ENCODE measurements at places on chromosomes 12 and 14.

DNA sequence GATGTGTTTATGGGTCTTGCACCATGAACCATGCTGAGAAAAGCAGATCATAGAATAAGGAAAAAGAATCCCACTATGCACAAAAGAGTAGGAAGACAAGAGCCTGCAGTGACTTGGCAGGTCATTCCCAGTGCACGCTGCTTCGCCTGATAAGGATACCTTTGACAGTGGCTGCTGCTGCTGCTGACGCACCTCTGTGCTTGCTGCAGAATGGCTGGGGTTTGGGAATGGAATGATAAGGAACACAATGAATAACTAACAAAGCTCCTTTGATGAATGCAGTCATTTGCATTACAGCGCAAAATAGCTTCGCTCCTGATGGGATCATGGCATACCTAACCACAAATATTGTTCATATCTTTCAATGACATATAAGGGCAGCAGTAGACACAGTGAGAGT is 278.7 kb downstream of the PDZRN4 start:
- DNase-seq, result no peak

GRCh38 chr12:56338308-56339157 is at the start of gene IL23A:
Gene IL23A, plus strand, starts transcription at chr12:56338884. Its CDS starts 161 bp downstream, at chr12:56339045.
- no peak for DNase-seq

DNA sequence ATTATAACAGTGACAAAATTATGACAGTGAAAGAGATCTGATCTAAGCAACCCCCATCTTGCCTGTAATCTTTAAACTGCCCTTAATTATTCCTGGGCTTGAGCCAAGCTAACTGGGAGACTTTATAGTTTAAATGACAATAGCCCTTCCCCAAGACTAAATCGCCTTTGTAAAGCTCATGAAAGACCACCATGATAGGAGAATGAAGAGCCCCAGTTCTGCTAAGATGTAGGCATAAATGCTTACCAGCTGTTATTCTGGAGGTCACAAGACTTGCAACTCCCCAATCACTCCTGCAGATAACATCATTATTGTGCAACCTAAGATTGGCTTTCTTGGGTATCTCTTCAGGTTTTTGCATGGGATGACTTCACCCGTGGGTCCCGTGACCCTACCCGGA is 599.7 kb downstream of the KCNH5 start:
- no peak for DNase-seq

GRCh38 chr14:49106741-49107667 is 479.2 kb downstream of the RPS29 start:
- no peak for DNase-seq

GRCh38 chr14:88477513-88478250 is 77.1 kb downstream of the PTPN21 start:
- no peak for DNase-seq

DNA sequence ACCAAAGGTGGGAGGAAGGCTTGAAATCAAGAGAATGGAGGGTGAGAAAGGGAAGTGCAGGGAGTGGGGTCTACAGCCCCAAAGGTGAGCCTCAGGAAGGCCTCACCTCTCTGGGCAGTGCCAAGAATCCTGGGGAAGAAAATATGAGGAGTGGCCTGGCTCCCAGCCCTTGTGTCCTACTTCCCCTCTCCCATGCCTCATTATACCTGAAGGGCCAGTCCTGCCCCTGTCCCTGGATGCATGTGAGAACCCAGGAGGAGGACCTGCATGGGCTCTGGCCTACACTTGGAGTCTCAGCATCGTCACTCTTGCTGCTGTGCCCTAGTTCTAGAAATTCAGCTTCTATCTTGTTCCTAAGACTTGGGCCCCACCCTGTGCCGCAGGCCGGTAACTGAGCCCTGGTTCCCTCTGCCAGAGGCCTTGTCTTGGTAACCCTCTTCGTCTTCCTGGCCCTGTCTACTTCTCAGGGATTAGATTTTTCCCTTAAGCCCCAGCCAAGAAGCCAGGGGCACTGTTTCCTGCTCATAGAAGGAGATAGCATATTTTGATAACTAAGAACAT is 10.9 kb upstream of the MYH7 start:
- DNase-seq, result no peak

GRCh38 chr14:34093883-34094282 is 143.0 kb upstream of the EGLN3 start:
- DNase-seq, result no peak

GRCh38 chr12:132061641-132062430 is 82.3 kb downstream of the DDX51 start:
- no peak for DNase-seq

DNA sequence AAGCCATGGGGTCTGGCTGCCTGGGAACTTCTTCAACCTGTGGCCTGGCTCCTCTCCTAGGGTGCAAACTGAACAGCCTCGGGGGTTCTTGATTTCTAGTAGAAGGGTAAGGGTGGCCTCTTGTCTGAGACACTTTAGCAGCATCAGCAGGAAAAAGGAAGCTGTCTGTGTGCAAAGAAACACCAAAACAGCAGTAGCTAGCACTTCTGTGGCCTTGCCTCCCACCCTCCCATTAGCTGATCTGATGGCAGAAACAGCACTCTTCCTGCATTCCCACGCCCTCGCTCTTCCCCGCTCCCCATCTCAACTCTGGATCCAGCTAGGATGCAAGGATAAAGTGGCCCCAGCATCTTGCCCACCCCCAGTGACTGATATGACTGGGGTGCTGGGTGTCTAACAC is 20.7 kb downstream of the SLC7A8 start:
- DNase-seq, result no peak

DNA sequence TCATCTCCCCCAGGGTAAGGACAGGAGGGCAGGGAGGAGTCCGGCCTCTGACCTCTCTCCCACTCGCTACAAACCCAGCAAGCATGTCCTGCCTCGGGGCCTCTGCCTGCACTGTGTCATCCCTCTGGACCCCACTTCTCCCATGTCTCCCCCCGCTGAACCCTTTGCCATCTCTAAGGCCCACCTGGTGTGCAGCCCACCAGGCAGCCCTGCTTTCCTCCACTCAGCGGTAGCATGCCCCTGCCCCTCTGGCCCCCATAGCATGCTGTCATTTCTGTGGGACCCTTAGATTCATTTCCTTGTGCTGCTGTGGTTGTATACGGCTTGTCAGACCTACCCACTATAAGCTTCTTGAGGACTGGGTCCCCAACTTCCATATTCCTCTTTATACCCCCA is 17.7 kb downstream of the PAPLN start:
- DNase-seq, result no peak

- DNase-seq, result no peak
Measured at GRCh38 chr12:124238886-124239285, 56.0 kb upstream of the RFLNA start.

- no peak for DNase-seq
Measured at GRCh38 chr14:52077256-52077979, 8.6 kb upstream of the NID2 start.

- DNase-seq, result no peak
Measured at GRCh38 chr12:57793920-57794319, 11.3 kb downstream of the TSFM start.

DNA sequence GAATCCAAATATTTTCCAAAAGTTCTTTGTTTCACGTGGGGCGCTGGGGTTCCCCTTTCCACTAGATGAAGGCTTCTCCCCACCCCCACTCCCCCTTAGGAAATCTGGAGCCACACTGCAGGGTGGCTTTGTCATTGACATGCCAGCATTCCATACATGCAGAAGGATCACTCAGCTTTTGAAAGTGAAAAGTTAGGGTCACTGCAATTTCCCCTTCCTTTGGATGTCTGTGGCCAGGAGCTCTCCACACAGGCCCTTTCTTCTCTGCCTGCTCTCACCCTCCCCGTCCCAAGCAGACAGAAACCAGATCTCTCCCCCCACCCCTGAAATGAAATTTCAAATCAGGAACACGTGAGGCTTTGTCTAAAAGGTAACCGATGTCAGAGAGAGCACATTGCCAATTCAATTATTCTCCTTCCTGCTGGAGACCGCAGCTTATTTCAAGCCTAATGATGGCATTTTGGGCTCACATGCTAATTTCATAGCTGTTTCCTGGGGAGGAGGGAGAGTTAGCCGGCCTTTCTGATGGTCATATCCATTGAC is 153.9 kb upstream of the RFLNA start:
- no peak for DNase-seq

DNA sequence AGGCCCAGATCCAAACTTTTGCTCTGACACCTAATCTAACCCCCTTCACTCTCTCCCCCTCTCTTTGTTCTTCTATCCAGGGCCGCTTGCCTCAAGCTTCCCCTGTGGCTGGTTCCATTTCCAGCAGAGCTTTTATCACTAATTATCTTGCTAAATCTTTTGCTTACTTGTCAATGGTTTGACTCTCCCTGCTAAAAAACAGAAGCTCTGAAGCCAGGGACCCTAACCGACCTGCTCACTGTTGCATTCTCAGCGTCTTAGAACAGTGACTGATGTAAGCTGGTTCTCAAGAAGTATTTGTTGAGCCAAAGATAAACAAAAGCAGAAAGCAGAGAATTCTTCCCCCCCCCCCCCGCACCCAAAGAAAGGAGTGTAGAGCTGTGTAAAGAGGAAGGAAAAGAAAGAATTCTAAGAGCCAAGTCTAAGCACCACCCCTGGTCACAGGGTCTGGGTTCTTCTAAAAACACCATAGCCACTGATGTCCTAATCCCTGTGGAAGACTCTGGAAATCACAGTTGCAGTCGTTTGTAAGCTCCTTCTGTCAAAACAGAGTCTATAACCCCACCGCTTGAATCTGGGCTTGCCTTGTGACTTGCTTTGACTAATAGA is 385.8 kb downstream of the MED13L start:
- DNase-seq, result no peak

DNA sequence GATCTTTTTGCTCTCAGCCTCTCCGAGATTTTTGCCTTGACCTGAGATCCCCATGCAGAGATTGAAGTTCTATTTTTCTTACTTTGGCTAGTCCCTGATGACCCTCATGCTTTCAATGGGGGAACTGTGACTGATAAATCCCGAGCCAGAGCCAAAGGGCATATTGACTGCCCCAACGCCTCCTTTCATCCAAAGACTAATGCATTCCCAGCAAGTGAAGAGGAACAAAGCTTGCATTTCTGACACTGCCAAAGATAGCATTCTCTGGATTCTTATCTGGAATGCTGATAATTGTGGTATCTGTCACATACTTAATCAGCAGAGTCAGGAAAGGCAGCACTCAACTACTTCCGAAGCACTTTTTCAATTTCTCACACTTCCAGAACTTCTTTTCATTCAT is 152.3 kb upstream of the EGLN3 start:
- DNase-seq, result no peak

- no peak for DNase-seq
Measured at GRCh38 chr14:72606879-72607278, 287.0 kb downstream of the DPF3 start.

DNA sequence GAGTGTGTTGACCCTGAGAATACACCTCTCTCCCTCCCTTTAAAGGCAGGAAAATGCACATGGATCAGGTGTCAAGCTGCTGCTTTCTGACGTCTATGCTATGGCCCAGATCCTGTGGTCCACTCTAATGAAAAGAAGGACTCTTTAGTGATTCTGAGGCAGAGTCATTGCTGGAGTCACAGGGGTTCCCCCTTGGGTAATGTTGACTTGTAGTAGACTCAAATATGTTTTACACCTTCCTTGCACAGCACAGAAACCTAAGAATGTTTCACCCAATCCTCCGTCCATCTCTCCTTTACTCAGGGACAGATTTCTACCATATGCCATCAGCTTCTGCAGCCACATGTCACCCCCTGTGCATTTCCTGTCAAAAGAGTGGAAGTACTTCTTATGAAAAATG is 525.4 kb downstream of the TMEM121 start:
- DNase-seq, result no peak

GRCh38 chr12:25017336-25017735 is 68.4 kb upstream of the BCAT1 start:
- no peak for DNase-seq

DNA sequence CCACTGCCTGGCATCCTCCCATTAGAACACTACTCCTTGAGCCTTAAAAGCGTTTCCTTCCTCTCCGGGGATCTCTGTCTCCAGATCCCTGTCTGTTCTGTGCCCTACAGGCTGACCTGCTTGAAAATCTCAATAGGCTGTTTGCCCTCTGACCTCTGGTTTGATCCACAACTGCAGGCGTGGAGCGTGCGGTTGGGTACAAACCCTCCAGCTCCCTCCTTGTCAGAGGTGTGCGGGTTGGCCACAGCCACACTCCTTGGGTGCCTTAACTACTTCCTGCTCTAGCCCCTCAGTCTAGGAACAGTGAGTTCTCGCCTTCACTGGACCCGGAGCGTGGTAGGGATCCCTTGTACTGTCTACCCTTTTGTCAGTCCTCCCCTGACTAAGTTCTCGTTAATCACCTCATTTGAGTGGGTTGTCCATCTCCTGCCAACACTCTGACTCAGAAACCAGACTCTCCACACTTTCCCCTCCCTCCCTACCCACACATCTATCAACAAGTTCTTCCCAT is 33.1 kb downstream of the CMKLR1 start:
- DNase-seq, result no peak

- peak; percentile 34 for DNase-seq
Measured at GRCh38 chr12:48542300-48542928, 17.0 kb downstream of the OR8S1 start.

DNA sequence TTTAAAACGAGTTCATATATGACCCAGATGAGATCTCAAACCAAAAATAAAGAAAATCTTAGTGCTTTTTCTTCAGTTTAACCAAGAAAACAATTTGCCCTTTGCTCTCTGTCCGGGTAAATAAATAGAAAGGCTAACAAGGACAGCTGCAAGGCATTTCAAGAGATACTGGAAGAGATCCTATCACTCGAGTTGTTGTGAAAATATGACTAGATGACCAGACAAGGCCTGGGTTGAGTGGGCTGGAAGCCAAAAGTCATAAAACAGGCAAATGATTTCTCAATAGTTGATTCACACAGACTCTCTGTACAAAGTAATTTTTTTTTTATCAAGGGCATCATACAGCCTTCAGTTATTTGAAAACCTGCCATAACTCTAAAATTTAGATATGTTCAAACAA is 55.9 kb upstream of the AVPR1A start:
- no peak for DNase-seq

GRCh38 chr12:67318786-67319185 is 49.6 kb downstream of the CAND1 start:
- DNase-seq, result no peak

- no peak for DNase-seq
Measured at GRCh38 chr12:39619316-39619659, 315 bp downstream of the ABCD2 start.

GRCh38 chr12:30692470-30692869 is 3.2 kb downstream of the IPO8 start:
- DNase-seq, result no peak

DNA sequence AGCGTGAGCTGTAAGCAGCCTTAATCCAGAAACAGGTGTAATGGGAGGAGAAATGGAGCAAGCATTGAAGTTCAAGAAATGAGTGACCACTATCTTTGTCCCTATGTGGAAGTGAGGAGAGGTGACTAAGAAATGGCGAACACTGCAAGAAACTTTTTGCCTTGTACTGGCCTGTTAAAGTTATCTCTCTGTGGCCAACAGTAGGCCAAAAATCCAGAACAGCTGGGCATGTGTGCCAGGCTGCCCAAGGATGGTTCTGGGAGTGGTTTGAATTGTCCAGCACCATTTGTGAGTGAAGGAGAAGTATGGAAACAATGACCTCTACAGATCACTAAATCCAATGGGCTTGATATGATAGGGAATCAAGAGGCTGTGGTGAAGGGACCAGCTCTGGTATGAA is 83.3 kb upstream of the FRMD6 start:
- DNase-seq, result no peak

GRCh38 chr12:243381-243780 is 19.3 kb downstream of the SLC6A13 start:
- DNase-seq, result no peak

Data from hematopoietic multipotent progenitor cell treated with erythropoietin and hydrocortisone succinate and interleukin-3 and kit ligand, for 17 days (in vitro differentiated cells).